ENCODE measurements at places on chromosomes 4 and X.

- DNase-seq: no peak
These were observed 206.4 kb upstream of the JADE1 start for GRCh38 chr4:128603081-128603480.

- no peak for DNase-seq
These were observed 6.8 kb downstream of the HTT-AS start for GRCh38 chr4:3067473-3068001.

DNA sequence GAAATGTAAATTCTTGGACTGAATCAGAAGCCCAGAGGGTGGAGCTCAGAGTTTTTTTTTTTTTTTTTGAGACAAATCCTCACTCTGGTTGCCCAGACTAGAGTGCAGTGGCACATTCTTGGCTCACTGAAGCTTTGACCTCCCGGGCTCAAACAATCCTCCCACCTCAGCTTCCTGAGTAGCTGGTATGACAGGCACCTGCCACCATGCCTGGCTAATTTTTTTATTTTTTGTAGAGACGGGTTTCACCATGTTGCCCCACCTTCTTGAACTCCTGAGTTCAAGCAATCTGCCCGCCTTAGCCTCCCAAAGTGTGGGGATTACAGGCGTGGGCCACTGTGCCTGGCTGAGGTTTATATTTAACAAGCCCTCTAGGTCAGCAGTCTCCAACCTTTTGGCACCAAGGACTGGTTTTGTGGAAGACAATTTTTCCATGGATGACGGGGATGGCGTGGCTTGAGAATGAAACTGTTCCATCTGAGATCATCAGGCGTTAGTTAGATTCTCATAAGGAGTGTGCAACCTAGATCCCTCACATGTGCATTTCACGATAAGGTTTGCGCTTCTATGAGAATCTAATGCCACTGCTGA is 76.7 kb downstream of the FHIP1A start:
- no peak for DNase-seq

GRCh38 chrX:37662181-37662580 is 23.4 kb upstream of the XK start:
- no peak for DNase-seq

GRCh38 chrX:101564651-101565050 is 14.3 kb downstream of the ARMCX1 start:
- no peak for DNase-seq

- no peak for DNase-seq
These were observed 109.5 kb downstream of the FRAS1 start for GRCh38 chr4:78166622-78167021.

DNA sequence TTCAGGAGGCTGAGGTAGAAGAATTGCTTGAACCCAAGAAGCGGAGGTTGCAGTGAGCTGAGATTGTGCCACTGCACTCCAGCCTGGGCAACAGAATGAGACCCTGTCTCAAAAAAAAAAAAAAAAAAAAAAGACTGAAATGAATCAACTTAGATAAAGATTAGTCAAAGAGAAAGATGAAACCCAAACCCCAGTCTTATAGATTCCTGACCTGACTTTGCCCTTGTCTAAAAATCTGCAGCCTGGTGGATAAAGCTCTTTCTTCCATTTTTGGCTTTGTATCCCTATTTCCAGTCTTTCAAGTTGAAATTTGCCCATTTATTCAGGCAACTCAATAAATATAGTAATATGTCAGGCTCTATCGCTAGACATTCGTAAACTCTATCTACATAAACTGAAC is 39.3 kb upstream of the SPINK2 start:
- DNase-seq: no peak

DNA sequence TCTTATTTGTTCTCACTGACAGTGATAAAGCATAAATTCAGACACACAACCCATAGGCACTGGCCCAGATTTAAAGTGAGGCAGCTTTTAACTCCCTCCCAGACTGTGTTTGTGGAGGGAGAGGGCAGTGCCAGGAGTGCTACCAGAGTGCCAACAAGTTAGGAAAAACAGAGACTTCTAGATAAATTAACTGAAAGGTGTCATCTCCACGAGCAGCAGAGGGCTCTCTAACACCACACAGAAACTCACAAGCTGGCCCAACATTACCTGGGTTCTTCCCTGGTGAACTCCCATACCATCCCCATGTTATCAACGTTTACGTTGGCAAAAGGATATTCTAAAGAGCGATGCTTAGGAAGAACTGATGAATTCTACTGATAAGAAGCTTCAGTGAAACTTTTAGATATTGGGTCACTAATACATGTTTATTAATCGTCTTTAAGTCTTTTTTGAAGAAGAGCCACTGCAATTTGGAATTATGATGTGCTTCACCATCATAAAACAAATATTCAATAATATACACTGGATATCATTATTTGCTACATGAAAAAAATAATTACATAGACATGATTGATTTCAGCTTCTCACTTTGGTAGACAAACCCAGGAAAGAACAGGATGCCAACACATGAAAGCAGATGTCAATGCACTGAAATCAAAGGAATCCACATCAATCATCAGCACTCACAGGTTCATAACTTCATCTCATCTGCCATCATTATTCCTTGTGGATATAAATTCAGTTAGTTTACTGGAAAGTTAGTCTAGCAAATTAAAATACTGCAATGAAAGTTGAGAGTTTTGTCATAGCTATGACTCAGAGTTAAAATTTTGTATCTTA is 121.2 kb upstream of the NAP1L5 start:
- DNase-seq: peak; percentile 12

DNA sequence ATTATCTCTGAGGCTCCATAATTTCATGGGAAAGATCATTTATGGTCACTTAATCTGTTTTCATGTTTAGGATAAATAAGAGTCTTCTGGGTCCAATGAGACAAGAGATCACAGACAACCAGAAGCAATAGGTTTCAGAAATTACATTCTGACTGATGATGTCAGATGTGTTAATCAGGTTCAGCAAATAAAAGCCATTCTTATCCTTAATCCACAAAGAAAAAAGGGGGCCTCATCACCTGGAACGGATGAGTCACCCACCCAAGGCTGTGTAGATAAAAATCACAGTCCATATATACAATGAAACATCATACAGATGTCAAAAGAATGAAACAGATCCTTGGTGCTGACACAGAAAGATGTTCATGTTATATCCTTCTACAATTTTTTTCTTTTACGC is 36.6 kb downstream of the SYTL4 start:
- DNase-seq: no peak

DNA sequence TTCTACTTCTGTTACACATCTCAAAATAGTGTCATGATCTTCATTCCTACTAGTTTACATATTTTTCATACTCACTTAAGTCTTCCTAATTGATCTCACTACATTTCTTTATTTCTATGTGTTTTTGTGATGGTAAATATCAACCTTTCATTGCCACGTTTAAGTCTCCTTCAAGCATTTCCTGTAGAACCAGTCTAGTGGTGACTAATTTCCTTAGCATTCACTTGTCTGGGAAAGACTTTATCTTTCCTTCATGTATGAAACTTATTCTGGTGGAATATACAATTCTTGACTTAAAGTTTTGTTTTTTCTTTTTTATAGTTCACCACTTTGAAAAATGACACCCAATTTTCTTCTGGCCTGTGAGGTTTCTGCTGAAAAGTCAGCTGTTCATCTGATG is 181.4 kb upstream of the NEIL3 start:
- no peak for DNase-seq

- no peak for DNase-seq
These were observed 127.6 kb downstream of the GPC3 start for GRCh38 chrX:133857640-133858269.

- no peak for DNase-seq
These were observed 25.7 kb downstream of the TACC3 start for GRCh38 chr4:1746919-1747602.

GRCh38 chrX:6227935-6228334 is 732 bp downstream of the NLGN4X start:
- no peak for DNase-seq

- no peak for DNase-seq
These were observed 254.5 kb upstream of the RPS6KA3 start for GRCh38 chrX:20521222-20521621.

GRCh38 chrX:11472879-11473278 is 179.7 kb downstream of the AMELX start:
- no peak for DNase-seq

DNA sequence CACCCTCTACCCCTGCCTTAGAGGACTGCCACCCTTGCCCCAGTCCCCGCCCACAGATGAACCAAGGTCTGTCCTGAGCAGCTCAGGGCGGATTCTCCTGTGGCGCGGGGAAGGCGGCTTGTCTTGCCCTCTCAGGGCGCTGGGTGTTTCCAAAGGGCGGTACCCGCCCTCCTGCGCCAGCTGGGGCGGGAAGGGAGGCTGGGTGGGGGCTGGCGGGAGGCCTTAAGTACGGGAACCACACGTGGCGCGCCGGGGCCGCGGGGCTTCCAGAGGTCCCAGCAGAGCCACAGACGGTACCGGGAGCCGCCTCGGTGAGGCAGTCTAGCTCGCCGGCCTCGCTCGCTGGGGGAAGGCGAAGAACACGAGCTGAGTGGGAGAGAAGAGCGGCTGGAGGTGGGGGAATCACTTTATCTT is 361.1 kb downstream of the MID1IP1 start:
- peak; percentile 26 for DNase-seq
